ENCODE measurements at places on chromosomes 3 and 15.

DNA sequence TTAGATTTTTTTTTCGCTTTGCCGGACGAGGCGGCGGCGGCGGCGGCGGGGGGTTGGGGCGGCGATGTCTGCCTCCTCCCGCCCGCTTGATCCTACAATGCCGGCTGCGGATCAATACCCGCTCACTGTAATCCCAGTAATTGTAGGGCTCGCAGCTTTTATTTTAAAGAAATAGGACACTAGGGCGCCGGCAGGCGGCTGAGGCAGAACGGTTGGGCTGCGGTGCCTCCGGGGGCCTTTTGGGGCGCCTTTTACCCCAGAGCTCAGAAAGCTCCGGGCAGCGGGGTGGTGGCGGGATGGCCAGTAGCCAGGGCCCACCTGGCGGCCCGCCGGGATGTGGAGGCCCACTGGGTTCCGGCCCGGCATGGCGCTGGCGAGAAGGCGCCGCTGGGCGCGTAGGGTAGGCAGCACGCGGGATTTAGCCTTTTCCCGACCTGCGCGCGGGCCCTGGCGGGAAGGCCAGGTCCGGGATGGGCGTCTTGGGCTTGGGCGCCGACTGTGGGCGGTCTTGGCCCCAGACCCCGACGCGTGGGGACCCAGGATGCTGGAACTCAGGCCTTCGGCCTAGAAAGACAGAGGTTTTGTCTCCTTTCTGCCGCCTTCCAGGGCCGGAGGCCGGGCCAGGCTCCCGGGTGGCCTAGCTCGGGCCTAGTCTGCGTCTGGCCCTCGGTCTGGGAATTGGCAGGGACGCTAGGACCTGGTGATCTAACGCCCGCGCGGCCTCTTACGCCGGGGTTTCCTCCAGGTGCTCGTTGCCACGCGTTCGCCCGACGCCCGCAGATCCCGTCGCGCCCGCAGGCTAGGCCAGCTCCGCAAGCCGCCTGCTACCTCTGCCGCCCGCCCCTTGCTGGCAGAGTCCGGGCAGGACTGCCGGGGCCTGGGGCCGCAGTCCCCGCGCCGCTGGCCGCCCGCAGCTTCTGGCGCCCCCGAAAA, 15.5 kb upstream of the ONECUT1 start:
- no peak for DNase-seq

- no peak for DNase-seq
These were observed 120.7 kb upstream of the WNT5A start for GRCh38 chr3:55607844-55608243.

GRCh38 chr3:104669083-104669482, 697.6 kb upstream of the ALCAM start:
- DNase-seq, result no peak

GRCh38 chr3:180215866-180216265, 179.1 kb upstream of the PEX5L start:
- no peak for DNase-seq

GRCh38 chr15:99613887-99614647, 48.3 kb downstream of the MEF2A start:
- DNase-seq, result no peak

DNA sequence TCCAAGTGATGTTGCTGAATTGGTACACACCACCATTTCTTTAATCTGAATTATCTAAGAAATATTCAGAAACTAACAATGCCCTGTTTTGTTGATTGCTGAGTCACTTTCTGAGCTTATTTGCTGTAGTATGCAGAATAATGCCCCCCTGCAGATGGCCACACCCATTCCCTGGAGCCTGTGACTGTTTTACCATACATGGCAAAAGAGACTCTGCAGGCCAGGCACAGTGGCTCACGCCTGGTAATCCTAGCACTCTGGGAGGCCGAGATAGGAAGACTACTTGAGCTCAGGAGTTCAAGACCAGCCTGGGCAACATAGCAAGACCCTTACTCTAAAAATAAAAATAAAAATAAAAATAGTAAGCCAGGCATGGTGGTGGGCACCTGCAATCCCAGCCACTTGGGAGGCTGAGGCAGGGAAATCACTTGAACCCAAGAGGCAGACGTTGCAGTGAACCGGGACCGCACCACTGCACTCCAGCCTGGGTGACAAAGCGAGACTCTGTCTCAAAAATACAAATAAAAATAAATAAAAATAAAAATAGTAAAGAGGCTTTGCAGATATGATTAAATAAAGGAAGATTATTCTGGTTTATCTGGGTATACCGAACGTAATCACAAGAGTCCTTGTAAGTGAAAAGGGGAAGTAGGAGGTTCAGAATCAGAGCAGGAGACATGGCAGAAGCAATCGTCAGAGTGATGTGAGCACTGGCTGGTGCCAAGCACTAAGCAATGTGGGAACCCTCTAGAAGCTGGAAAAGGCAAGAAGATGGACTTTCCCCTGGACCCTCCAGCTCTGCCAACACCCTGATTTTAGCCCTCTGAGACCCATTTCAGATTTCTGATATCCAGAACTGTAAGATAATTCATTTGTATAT, 19.0 kb downstream of the PCYT1A start:
- no peak for DNase-seq

- DNase-seq, result no peak
These were observed 15.4 kb downstream of the IDH2 start for GRCh38 chr15:90086868-90087268.

GRCh38 chr15:31489281-31489680, 162.6 kb downstream of the KLF13 start:
- no peak for DNase-seq

GRCh38 chr15:53072077-53072476, 281.9 kb upstream of the ONECUT1 start:
- DNase-seq, result peak; percentile 78

GRCh38 chr3:110413807-110414748, 657.5 kb upstream of the NECTIN3 start:
- DNase-seq, result no peak

GRCh38 chr15:64909546-64909945, 2.2 kb upstream of the ANKDD1A start:
- no peak for DNase-seq

DNA sequence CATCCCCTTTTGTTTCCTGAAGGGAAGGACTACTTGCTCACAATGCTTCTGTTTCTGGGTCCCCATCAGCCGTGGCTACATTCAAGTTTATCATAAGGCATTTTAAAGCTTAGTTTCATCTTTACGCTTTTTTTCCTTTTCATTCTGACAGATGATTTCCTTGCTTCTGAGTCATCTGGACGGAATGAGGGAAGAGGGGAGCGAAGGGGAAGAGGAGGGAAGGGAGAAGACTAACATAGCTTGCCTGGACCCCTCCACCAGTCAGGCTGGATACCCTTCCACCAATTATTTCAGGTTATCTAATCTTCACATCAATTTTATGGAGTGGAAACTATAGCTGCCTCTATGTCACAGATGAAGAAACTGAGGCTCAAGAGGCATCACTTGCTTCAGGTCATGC, 27.6 kb downstream of the FAM3D start:
- no peak for DNase-seq

GRCh38 chr3:143170074-143170473, 50.5 kb downstream of the CHST2 start:
- no peak for DNase-seq

- DNase-seq, result no peak
These were observed 74.3 kb downstream of the ABTB1 start for GRCh38 chr3:127747066-127747465.

- DNase-seq, result no peak
These were observed 24.2 kb upstream of the BUB1B start for GRCh38 chr15:40136470-40137302.

- DNase-seq, result no peak
These were observed 93.5 kb upstream of the ARRDC4 start for GRCh38 chr15:97866959-97867358.

GRCh38 chr3:14890476-14890875, 56.9 kb upstream of the NR2C2 start:
- DNase-seq, result no peak

DNA sequence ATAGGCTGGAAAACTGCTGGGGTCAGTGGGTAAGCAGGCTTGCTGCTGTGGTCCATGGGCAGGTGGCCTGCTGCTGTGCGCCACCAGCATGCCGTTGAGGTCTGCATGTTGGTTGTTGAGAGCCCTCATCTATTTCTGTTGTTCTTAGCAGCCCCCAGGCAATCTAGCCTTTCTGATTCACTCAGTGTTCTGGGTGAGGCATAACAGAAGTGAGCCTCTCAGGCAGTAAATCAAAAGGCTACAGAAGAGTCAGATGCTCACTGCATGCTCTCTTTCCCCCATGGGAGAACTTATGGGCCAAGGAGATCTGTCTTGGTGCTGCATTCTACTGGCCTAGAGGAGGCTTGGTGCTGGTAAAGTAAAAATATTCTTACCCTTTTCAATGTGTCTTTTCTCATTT, 67.8 kb upstream of the ATP10A start:
- DNase-seq, result no peak

DNA sequence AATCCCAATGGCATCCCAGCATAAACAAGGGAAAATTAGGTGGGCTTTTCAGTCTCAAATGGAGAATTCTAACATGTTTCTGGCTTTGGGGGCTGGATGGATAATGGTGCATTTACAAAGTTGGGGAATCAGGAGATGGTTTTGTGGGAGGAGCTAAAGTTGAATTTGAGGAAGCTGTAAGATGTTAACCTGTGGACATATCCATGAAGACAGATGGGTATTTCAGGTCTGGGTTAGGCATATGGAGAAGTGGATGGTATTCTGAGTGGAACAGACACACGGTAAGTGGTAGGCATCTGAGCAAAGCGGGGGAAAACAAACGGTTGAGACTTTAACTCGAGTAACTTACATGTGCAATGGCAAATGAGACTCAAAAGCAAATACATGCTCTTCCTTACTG, 1.7 kb upstream of the LMLN start:
- no peak for DNase-seq

GRCh38 chr3:77370413-77370812, 330.5 kb downstream of the ROBO2 start:
- DNase-seq, result no peak

- DNase-seq, result no peak
These were observed 39.3 kb downstream of the PTH1R start for GRCh38 chr3:46916799-46917198.

- no peak for DNase-seq
These were observed 27.3 kb downstream of the ACSBG1 start for GRCh38 chr15:78207110-78207458.

- no peak for DNase-seq
These were observed 290.1 kb downstream of the ZIC1 start for GRCh38 chr3:147699175-147699838.

GRCh38 chr15:78680431-78681075, 39.5 kb upstream of the CHRNB4 start:
- no peak for DNase-seq

- no peak for DNase-seq
These were observed 23.2 kb downstream of the GPR15 start for GRCh38 chr3:98555025-98555379.

GRCh38 chr3:53049987-53050386, 4.1 kb upstream of the SFMBT1 start:
- no peak for DNase-seq

DNA sequence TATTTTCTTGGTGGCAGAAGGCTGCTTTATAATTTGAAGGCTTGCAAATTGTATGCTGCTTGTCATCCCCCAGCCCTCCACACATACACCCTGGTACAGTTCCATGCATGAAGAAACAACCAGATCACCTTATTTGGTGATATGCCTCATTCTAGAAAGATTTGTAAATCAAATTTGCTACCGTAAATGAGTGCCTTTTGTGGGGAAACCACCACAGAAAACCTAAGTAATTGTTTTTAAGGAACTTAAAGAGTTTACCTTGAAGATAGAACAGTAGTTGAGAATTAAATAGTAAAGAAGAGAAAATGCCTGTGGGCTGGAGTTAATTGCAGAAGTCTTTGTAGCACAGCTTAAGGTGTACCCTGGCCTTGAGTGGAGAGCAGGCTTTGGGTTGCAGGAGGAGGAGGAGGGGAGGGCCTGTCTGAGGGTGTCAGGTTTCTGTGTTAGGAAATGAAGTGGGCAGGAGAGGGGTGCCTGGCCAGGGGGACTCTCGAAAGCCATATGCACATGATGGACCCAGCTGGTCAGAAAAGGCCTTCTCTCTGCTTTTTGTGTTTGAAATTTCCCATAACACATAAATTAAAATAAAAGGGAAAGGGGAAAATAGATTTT, 6.9 kb downstream of the NIPA2 start:
- DNase-seq, result no peak

DNA sequence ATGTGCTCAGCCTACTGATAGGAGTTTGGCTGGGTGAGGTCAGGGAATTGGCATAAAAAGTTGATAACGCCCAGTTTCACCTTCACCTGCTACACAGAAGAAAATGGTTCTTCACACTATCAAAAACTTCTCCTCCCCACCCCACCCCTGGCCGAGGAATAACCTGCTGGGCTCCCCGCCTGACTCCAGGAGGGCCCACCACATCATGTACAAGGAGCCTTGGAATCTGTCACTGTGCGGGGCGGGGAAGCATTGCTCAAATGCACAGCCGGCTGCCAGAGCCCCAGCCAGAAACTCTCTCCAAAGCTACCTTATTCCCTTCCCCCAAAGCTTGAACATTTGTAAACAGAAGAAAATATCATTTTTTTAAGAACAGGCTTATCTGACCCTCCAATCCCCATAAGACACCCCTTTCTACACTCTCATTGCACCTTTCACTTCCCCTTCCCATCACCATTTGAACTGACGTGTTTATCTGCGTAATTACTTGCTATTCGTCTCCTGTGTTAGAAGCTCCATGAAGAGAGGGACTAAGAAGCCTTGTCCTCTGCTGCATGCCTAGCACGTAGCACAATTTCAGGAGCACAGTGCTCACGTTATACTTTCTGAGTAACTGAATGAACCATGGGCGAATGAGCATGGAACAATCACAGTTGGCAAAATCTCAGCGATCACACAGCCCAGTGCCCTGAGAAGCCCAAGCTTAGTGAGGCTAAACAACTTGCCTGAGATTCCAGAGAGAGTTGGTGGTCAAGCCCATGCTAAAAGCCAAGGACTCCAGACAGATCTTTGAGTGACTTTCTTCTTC, 82.9 kb downstream of the HES1 start:
- DNase-seq, result no peak

GRCh38 chr15:32884146-32884545, 166.3 kb downstream of the GREM1 start:
- no peak for DNase-seq

DNA sequence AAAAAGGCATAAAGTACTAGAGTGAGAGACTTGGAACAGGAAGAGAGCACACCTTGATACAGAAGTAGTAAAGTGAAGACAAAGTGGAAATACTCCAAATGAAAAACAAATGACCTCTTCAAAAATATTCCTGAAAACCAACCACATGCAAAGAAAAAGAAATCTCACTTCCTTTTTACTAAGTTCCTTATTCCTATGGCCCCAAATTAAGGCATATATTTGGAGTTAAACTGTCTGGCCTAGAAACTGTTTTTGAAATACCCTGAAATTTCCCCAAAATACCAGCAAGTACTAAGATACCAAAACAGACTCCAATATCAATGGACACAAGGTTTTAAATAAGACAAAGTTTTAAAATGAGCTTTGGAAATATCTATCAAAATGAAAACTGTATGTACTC, 58.2 kb downstream of the ZNF148 start:
- no peak for DNase-seq

GRCh38 chr3:191523148-191523547, 62.2 kb downstream of the PYDC2 start:
- DNase-seq, result no peak
